ENCODE measurements at places on chromosomes 4 and X.

- no peak for DNase-seq
Measured at GRCh38 chrX:39047174-39047573, 245.9 kb downstream of the MID1IP1 start.

GRCh38 chrX:41275661-41276609 is 58.0 kb upstream of the DDX3X start:
- peak; percentile 90 for DNase-seq

- DNase-seq: no peak
Measured at GRCh38 chr4:37693450-37694190, 7.4 kb upstream of the RELL1 start.

GRCh38 chr4:44912980-44913379 is 186.6 kb upstream of the GNPDA2 start:
- no peak for DNase-seq

GRCh38 chr4:10347815-10348214 is 109.4 kb downstream of the ZNF518B start:
- DNase-seq: no peak

DNA sequence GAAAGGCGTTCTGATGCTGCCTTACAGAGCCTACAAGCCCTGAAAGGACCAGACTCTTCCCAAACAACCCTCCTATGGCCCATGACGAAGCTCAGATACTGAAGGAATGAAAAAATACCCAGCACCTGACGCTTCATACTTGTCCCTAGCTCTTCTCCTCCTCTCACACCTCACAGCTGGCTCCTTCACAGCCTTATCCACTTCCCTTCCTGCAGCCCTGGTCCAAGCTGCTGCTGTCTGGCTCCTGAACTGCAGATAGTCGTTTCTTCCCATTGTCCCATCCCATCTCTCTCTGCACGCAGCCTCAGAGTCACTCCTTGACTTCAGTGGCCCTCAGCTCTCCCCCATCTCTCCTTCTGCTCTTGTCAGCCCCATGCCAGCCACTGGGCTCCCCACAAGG is 56.6 kb downstream of the FAM193A start:
- no peak for DNase-seq

Measured in mesenteric fat pad (tissue), 1 donor.